ENCODE measurements at places on chromosomes 4 and X.

- no peak for DNase-seq
These were observed 517.2 kb upstream of the ADGRL3 start for GRCh38 chr4:60682901-60683300.

DNA sequence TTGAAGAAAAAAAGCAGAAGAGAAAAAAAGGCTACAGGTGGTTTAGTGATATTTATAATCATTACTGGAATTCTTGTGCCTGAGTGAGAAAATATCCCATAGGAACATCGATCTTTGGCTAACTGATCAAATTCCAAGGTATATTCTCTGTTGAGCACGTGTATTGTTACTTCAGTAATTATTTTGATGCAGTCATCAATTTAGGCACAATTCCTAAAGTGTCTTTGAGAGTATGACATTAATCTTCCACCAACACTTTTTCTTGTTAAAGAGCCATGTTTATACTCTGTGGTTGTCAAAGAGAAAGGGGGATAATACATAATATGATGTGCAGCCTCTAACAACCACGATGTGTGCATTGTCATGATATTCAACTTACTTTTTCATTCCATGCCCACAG, 151.1 kb downstream of the TSPAN5 start:
- DNase-seq: no peak

DNA sequence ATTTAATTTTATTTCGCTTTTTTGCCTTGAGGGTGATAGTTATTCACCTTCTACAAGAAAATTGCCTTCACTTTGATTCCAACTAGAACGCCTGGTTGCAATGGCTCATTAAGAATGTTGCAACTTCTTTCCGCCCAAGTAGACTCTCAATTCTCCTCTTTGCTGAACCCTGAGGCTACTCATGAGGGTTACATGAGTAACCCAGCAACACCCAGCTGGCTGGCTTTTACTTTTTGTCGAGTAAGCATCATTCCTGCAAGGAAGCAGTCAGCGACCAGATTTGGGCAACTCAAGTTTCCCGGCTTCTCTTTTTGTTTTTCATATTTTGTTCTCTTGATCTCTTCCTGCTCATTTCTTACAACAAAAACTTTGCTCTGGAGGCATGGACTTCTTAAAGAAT, 495.4 kb downstream of the PACRGL start:
- no peak for DNase-seq

DNA sequence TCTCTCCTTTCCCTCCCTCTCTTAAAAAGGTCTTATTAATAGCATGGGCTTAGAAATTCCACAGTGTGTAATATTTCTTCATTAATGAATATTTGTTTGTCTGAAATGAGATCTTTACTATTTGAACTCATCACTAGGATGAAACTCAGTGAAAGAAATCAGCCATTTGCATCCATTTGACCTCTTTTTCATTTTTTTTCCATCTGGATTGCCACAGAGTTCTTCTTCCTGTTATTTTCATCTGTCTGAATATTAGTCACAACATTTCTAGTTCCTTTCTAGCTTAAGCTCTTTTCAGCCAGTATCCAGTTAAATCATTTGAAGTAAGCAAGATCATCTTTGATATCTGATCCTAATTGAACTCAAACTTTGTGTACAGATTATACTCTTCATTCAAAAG, 69.2 kb upstream of the PLS3 start:
- DNase-seq: no peak

GRCh38 chr4:137530176-137530575, 2.1 kb downstream of the PCDH18 start:
- no peak for DNase-seq

- no peak for DNase-seq
These were observed 32.2 kb downstream of the IL21 start for GRCh38 chr4:122588453-122589238.

- no peak for DNase-seq
These were observed 2.3 kb upstream of the UBA1 start for GRCh38 chrX:47191331-47191730.

- no peak for DNase-seq
These were observed 838.1 kb upstream of the AGA start for GRCh38 chr4:178280362-178280761.
